Peyer's patch (tissue), 4 donors: ENCODE measurements at places on chromosomes 4 and X. TPM values are rescaled to one million over a fixed set of nuclear protein-coding genes. Genes with fewer than 3 reads are reported as not detected.

The RAB41 gene
- not detected for total RNA-seq

GRCh38 chr4:146029147-146029546 is 90.5 kb upstream of the ZNF827 start:
- no peak for DNase-seq

DNA sequence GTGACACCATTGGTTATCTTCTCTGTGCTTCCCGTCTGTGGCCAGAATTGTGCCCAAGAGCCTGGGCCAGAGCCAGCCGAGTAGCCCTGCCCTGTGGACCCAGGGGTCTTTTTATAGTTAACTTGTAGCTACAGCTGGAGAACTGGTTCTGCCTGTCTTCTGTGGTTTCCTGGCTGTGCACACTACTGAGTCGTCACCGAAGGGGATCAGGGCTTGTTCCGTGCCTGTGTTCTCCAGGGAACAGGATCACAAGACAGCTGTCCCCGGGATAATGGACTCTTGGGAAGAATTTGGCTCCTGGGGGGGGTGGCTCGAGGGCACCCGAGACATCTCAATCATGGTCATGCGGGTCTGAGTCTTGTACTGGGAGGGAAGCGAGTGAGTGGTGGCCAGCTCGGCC is 22.1 kb upstream of the OPN1LW start:
- DNase-seq = no peak

GRCh38 chrX:13923289-13923688 is 106.4 kb upstream of the GPM6B start:
- DNase-seq = no peak

The POLN gene
- 2.3 TPM for total RNA-seq

DNA sequence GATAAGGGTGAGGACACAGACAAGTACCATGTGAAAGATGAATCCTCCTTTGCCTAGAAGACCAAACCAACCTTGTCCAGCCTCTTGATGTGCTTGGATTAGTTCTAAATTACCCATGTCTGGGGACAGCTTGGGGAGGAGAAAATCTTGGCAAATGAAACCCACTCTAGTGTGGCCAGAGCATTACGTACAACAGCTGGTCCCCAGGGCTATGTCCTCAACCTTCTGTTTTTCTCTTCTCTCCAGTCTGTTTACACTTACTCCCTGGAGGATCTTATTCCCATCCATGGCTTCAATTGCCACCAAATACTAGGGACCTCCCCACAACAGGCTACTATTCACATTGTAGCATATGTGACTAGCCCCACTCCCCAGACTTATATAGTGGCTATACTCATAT is 384.5 kb downstream of the OPHN1 start:
- no peak for DNase-seq

- no peak for DNase-seq
Measured at GRCh38 chr4:73922766-73923630, 53.8 kb downstream of the CXCL1 start.

GRCh38 chrX:103913356-103914020 is 48.9 kb upstream of the TMSB15B start:
- no peak for DNase-seq
